GM20000 (cell line): ENCODE measurements at places on chromosomes 2 and 18.
A peak's percentile ranks its signal among the peaks of the same experiment; 100 is the strongest.

DNA sequence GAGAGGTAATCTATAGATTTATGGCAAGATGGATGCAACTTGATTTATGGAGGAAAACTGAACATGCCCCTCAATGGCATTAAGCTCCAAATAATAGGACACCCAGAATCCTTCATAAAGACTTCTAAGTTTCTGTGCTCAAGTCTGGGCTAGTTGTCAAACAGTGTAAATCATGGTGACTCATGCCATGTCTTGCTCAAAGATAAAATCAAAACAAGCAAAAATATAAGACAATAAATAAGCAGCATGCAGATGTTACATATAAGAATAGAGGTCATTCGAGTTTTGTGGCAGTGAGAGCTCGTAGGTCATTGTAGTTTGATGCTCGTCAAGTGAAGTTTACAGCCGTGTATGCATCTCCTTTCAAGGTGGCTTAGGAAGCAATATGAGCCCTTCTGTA lies 403.2 kb downstream of the THSD7B start:
- DNase-seq: no peak

GRCh38 chr2:11680182-11680900 lies 10.3 kb upstream of the NTSR2 start:
- DNase-seq: no peak

DNA sequence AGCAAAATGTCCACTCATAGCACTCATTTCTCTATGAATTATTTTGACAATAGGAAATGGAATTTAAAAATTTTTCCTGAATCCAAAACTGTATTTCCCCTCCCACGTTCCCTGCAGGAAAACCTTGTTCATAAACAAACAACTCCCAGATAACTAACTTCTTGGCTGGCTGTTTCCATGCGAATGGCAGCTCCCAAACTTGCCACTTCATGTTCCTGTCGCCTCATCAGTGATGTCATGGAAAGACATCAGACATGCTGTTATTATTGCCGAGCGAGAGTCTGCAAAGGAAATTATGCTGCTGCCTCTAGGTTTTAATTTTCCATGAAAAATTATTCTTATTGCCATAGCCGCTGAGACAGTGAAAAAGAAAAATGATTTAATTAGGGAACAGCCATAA lies 117.0 kb upstream of the RIOK3 start:
- no peak for DNase-seq

- no peak for DNase-seq
These were observed 1602.7 kb upstream of the SLC39A10 start for GRCh38 chr2:194054313-194054712.

DNA sequence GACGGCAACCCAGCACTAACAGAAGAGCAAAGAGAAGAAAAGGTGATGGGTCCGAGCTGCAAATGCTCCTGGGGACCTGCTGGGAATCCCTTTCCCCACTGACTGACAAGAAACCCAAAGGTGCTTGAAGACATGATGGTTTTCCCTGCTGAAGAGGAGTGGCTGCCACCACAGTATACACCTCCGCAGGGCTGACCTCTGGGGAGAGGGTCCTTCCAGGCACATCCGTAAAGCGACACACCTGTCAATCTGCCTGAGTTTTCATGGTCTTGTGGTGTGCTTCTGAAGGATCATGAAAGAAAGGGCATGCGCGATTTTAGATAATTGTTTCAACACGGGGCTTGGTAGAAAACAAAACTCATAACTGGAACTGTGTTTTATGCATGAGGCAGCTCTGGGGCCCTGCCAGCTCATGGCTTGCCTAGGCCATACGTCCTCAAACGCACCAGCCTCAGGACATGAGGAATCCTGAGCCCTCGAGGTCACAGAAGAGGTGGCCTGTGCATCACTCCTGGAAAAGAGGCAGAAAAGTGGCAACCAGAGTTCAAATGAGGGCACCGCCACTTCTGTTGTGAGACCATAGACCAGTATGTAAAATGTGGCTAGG lies 51.8 kb downstream of the SERTAD2 start:
- DNase-seq: no peak

- no peak for DNase-seq
These were observed 66.9 kb upstream of the RBM44 start for GRCh38 chr2:237731663-237732062.

- no peak for DNase-seq
These were observed 218.2 kb downstream of the RAD51AP2 start for GRCh38 chr2:17299891-17300540.

DNA sequence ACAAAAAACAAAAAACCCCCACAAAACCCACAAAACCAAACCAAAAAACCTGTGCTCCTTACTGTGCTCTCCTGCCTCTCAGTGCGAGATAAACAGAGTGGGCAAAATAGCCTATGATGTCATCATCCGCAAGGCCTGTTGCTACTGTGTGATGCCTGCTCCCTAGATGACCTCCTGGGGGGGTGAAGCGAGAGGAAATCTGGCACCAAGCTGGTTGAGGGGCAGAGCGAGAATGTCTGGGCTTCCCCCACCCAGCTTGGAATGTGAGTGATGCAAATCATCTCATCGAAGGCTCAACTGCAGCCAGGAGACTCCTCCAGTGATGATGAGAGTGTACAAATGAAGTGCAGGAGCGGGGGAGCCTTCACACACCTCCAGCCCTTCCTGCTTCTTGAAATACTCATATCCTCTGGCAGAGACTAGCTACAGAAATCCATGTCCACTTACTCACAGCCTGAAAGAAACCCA lies 57.7 kb upstream of the MAP4K3 start:
- peak; percentile 28 for DNase-seq

- DNase-seq: no peak
These were observed 25.5 kb upstream of the VIT start for GRCh38 chr2:36670881-36671595.

DNA sequence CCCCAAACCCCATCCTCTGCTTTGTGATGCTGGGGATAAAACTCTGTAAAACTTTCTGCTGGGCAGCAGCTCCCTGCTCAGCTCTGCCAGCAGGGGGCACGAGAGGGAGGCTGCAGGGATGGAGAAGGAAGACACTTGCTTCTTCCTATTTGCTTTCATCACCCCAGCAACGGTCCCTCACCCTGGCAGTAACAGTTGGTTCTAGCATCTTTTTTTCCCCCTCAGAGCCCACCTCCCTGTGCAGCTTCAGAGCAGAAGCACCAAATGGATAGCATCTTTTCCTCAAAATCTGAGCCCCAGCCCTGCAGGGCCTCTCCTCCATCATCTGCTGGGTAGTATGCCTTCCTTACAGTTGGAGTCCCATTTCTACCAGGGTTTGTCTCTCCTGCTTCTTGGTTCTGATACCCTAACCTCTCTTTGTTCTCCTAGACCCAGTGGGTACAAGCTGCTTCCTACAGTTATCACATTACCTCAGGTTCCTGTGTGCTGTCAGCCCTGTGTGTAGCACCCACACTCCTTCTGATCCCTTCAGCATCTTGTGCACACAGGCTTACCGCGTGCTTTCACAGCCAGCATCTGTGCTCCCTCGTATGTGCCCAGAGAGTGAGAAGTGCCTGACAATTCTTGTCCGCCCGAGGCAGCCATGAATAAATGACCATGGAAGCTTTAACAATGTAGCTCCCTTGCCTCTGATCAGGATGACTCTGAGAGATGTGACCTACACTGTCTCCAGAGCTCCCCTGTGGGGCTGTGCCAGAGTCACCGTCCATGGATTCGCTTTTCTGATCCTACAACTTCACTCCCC lies 14.5 kb downstream of the CKAP2L start:
- peak; percentile 72 for DNase-seq

GRCh38 chr2:231531883-231532755 lies 1.9 kb upstream of the NMUR1 start:
- DNase-seq: no peak

GRCh38 chr2:59786684-59787083 lies 766.8 kb downstream of the BCL11A start:
- no peak for DNase-seq

- no peak for DNase-seq
These were observed 68.6 kb downstream of the GALNT3 start for GRCh38 chr2:165725421-165725820.

GRCh38 chr18:5103693-5104092 lies 93.4 kb downstream of the AKAIN1 start:
- no peak for DNase-seq

DNA sequence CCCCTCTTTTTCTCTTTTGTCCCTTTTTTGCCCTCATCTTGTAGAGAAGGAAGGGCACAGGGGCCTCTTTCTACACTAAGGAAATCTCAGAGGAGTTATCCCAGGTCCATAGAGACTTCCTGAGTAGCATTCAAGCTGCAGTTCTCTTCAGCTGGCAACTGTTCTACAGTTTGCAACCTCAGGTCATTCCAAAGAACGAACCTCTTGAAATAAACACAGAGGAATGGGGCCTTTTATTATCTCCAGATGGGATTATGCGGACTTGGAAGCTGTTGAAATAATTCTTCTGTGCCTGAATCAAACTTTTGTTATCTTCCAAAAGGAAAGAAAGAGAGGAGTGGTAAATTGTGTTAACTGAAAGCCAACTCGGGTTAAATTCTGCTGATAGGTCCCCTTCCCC lies 31.0 kb upstream of the NFE2L2 start:
- DNase-seq: no peak

- no peak for DNase-seq
These were observed 55.7 kb downstream of the ITSN2 start for GRCh38 chr2:24304631-24305030.

DNA sequence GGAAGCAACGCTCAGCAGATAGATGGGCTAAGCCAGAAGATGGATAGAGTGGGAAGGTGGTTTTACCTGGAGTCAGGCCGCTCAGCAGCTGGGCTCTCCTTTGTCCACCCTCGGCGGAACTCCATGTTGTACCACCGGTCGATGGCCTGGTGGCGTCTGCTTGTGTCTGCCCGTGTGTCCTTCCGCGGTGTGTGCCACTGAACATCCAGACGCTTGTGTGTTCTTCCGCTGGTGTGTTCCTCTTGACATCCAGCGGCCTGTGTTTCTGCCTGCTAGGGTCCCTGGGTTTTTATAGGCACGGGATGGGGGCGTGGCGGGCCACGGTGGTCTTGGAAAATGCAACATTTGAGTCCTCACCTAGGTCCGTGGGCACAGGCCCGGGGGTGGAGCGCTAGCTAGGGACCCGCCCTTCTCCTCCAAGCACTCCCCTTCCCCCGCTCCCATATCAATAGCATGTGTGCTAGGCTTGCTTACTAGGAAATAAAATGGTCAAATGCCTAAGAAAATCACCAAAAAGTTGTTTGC lies 1431.7 kb upstream of the ACVR2A start:
- no peak for DNase-seq

GRCh38 chr18:34880882-34881834 lies 160.1 kb upstream of the MAPRE2 start:
- no peak for DNase-seq
